ENCODE measurements at places on chromosomes 13 and 19.

DNA sequence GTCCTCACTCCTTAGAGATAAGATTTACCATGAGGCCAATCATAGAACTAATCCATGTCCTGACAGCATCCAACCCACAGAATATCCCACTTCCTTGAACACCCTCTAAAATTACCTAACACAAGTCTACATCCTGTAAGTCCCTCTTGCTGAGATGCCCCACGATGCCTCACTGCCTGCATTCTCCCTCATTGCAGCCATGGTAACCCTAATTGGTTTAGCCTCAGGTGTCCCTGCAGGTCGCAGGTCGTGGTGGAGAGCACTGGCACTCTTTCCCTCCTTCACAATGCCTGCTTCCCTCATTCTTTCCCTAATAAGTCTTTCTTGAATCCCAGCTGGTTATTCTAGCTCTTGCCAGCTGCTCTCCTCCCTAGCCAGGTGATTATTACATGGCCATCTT, 35.3 kb upstream of the MYO16 start:
- DNase-seq = no peak
- H3K36me3 ChIP-seq = no peaks in the 10 kb centered on the region
- no peak overlapping the region for H3K27ac ChIP-seq
- H3K4me1 ChIP-seq = no peaks in the 10 kb centered on the region

DNA sequence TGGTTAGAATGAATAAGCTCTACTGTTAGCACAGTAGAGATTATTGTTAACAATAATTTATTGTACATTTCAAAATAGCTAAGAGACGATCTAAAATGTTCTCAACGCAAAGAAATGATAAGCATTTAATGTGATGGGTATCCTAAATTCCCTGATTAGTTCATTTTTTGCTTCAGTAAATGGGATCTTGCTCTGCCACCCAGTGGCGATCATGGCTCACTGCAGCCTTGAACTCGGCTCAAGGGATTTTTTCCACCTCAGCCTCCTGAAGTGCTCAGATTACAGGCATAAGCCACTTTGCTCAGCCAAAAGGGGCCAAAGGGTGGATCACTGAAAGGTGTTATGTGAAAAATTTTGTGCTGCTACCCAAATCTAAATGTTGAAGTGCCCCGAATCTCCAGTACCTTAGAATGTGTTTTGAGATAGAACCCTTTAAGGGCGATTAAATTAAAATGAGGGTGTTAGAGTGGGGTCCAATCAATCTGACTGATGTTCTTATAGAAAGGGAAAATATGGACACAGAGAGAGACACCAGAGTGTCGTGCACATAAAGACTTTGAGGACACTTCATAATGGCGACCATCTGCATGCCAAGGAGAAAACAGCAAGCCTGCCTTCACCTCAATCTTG, 31.5 kb upstream of the ZNF766 start:
- H3K4me3 ChIP-seq = no peak overlapping the region
- DNase-seq = peak; percentile 29
- no peaks in the 10 kb centered on the region for H3K27me3 ChIP-seq
- no peak overlapping the region for H3K27ac ChIP-seq
- H3K4me1 ChIP-seq = no peaks in the 10 kb centered on the region

DNA sequence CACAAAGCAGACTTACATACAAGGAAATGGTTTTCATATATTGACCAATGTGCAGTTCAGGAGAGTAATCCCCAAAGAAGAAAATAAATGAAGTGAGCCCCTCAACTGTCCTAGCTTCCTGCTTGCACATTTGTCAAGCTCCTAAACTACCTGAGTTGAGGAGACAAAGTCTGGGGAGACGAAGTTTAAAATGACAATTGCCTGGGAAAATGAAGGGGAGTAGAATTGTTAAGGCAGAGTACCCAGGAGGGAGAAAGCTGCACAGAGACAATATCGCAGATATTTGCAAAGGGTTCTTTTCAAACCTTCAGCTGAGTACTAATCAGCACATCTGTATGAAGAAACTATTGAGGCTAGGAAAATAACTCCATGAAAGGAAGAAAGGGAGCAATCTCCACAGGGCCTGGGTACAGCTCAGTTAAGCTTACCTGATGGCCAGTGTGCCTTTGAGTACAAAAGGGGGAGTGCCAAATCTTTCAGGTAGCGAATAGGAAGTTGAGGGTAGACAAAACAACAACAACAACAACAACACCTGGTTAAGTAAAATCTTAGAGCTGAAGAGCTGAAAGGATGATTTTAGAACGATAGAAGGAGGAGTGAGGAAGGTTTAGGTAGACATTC, 1700.1 kb upstream of the PRR20A start:
- DNase-seq = no peak
- H3K36me3 ChIP-seq = no peaks in the 10 kb centered on the region
- no peaks in the 10 kb centered on the region for H3K4me1 ChIP-seq
- H3K27me3 ChIP-seq = no peaks in the 10 kb centered on the region
- H3K4me3 ChIP-seq = no peak overlapping the region

DNA sequence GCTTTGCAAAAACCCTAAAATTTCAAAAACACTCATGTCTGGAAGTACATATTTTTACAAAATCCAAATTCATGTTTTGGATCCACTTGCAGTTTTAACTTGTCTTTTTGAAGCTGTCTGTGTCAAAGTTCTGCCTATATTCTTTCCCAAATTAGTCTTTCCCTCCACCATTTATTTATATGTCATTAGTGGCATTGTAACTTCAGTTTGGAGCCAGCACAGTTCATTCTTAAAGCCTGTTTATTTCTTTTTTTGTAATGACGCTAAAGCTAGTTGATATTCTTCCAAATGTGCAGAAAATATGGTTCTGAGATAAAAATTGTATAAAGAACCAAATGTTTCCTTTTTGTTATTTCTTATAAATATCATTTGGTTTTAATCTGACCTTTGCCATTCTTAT, 2039.3 kb downstream of the OLFM4 start:
- H3K27ac ChIP-seq = no peak overlapping the region
- DNase-seq = no peak
- no peaks in the 10 kb centered on the region for H3K4me1 ChIP-seq
- no peaks in the 10 kb centered on the region for H3K27me3 ChIP-seq
- no peaks in the 10 kb centered on the region for H3K36me3 ChIP-seq

DNA sequence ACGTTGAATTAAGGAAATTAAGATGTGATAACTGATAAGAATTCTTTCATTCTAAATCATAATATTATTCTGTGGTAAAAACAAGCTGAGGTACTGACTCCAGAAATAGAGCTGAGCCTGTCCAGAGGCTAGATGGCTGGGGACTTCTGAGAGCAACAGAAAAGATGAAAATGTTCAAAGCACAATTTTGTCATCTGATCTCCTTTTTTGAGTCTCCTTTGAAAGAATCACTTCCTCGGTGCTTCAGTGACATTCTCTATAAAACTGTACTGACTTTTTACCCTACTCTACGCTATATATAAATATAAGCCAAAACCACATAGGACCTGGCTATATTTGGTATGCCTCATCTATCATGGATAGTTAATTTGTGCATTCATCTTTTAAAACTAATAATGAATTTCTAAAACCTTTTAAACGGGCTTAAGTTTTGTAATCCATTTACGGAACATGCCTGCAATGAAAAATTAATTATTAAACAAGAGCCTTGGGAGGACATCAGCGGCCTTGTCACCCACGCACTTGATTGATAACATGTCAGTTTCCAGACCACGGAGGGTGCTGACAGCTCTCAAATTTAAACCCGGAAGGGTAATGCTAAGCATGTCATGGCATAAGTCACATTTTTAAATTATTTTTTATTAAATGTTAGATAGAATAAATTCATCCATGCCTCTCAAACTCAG, 235.5 kb downstream of the PCDH9 start:
- H3K27ac ChIP-seq = no peak overlapping the region
- DNase-seq = no peak
- H3K4me3 ChIP-seq = peak overlapping the region; percentile 52
- H3K36me3 ChIP-seq = no peaks in the 10 kb centered on the region
- H3K27me3 ChIP-seq = no peaks in the 10 kb centered on the region

DNA sequence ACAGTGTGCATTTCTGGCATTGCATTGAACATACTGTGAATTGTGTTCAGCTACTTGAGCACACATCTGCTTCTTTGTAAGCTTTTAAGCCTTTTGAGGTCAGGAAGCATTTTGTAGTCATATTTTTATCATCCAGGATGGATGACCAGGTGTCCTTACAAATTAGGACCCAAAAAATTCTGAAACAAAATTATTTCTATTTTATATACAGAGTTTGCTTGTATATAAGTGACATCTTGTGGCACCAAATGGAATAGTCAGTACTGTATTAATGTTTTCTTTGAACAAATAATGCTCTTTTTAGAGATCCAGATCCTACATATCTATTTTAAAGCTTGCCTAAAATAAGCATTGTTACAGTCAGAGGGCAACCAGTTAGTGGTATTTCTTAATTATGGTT, 9.5 kb upstream of the SUPT20H start:
- H3K36me3 ChIP-seq = no peaks in the 10 kb centered on the region
- no peak overlapping the region for H3K4me3 ChIP-seq
- H3K4me1 ChIP-seq = no peaks in the 10 kb centered on the region
- H3K27me3 ChIP-seq = peaks cover 5% of the 10 kb centered on the region
- no peak for DNase-seq
- no peak overlapping the region for H3K27ac ChIP-seq
